Kidney (tissue), 22 donors: ENCODE measurements at places on chromosomes 1 and 21.

DNA sequence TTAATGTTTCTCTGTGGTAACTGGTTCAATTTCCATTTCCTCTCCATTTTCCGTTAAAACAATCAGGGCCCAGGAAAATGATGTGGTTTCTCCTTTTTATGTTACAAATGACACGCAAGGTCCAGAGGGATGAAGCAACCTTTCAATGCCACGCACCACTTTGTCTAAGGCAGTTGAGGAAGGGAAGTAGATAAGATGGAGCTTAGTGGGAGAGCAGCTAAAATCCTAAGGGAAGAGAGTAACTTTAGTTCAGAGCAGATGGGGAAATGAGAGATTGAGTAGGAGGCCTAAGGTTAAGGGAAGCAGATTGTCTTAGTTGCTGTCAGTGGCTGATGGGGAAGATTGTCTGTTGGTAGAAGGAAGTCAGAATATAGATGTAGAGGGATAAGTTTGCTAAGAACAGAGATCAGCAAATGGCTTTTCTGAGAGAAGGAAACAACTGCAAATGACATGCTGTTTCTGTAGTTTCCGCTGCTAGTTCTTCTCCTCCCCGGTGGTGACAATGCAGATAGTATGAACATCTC, 660 bp downstream of the CD1C start:
- DNase-seq: no peak

GRCh38 chr1:3944578-3945125, 44.6 kb upstream of the C1orf174 start:
- no peak for DNase-seq

GRCh38 chr1:229437443-229437842, 3.5 kb upstream of the ACTA1 start:
- DNase-seq: no peak

- DNase-seq: peak; percentile 96
These were observed at the start of the genes NIT1 and PFDN2 for GRCh38 chr1:161117759-161118581. TSS of gene NIT1 (plus strand) at chr1:161118105. CDS start at chr1:161118177, 72 bp downstream. TSS of gene PFDN2 (minus strand) at chr1:161118037. CDS start at chr1:161118026, 11 bp downstream.

- no peak for DNase-seq
These were observed 170.2 kb upstream of the NFIA start for GRCh38 chr1:60911966-60912697.

DNA sequence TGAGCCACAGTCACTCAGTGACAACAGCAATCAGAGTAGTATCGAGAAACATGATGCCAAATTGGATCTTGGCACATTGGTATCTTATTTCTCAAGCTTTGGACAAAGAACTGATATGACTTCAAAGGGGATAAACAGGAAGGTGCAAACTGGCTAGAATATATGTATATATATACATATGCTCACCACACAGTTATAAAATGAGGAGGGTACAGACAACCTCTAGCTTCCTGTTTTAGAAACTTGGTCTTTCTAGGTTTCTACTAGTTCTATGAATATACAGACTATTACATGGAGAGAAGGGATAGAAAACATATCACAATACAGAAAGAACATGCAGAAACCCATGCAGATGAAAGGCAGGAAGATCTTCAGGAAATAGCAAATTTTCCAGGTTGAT, 292.1 kb upstream of the SNX7 start:
- DNase-seq: no peak

DNA sequence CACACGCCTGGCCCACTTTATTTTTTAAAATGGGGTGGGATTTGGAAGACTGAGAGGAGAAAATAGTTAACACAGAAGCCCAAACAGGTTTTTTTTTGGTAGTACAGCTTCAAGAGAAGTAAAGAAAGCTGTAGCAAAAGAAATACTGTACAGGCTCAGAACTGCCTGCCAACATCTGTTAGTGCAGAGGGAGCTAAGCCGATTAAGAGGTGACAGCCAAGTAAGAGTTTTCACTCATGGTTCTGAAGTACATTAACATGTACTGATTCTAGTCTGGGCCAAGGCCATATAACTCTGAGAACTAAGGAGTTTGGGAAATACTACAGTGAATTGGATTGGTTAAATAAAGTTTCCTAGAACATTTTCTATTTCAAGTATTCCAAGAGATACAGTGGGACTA, 51.6 kb downstream of the EIF2B3 start:
- DNase-seq: no peak

- no peak for DNase-seq
These were observed 42.4 kb downstream of the AKNAD1 start for GRCh38 chr1:108814343-108815125.

DNA sequence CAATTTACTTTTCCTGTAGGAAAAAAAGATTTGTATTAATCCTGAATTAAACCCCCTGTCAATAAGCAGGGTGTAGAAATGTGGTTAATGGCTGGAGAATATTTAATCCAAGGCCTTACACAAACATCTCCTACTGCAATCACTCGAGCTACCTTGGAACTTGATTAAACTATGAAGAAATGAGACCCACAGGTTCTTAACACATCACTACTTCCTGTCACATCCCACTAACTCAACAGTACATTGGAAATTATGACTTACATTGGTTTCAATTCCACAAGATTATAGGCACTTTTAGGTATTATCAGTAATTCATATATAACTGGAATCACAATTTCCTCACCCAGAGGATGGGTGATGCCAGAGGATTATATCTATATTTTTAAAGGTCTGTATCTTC, 480.3 kb downstream of the MRPL39 start:
- DNase-seq: no peak

DNA sequence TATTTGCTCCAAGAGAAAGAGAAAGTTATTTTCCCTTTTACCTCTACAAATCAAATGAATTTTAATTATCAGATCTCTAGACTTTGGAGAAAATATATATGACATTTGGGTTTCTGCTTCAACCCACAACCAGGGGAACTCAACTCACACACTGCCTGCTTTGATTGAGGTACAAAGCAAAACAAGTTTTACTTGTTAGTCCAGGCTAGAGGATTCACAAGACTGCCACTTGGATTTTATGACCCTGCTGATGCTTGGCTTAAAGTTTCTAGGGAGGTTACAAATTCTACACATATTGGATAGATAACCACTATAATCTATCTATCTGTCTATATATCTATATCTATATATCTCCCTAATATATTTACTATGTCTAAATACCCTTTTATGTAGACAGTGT, 467.3 kb upstream of the RGS18 start:
- DNase-seq: no peak

DNA sequence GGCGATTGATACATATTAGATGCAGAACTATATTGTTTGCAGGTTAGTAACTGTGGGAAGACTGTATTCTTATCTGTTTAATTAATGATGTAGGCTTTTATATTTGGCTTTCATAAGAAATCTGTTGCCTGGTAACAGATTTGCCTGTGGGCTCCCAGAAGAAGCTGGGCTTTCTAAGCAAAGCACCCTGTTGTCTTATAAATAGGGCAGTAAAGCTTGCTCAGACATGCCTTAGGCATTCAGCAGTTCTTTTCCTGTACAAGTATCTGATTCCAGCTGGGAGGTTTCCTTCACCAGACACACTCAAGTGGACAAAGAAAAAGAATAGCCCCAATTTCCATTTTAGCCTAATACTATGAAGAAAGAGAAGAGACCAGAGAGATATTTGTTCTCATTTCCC, 524.0 kb downstream of the LRRIQ3 start:
- DNase-seq: no peak

DNA sequence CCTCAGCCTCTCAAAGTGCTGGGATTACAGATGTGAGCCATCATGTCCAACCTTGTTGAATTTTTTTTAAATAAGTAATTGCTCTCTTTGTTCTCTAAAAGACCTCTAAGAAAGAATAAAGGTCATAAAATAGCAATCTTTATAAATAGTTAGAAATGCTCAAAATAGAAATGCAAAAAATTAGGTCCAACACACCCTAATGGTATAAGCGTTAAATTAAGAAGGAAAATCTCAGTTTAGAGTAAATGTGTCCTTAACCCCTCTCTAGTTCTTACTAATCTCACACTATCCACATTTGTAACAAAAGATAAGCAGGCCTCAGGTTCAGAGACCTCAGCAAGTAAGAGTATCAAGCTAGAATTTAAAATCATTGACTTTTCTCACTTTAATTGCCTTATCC, 38.3 kb upstream of the GLIS1 start:
- no peak for DNase-seq

- DNase-seq: no peak
These were observed 234.6 kb downstream of the BRINP3 start for GRCh38 chr1:190243056-190243455.

- peak; percentile 58 for DNase-seq
These were observed 62.8 kb upstream of the PDE9A start for GRCh38 chr21:42590431-42591131.
